ENCODE measurements at places on chromosomes 16 and 17. TPM values are rescaled to one million over a fixed set of nuclear protein-coding genes. Genes with fewer than 3 reads are reported as not detected.

DNA sequence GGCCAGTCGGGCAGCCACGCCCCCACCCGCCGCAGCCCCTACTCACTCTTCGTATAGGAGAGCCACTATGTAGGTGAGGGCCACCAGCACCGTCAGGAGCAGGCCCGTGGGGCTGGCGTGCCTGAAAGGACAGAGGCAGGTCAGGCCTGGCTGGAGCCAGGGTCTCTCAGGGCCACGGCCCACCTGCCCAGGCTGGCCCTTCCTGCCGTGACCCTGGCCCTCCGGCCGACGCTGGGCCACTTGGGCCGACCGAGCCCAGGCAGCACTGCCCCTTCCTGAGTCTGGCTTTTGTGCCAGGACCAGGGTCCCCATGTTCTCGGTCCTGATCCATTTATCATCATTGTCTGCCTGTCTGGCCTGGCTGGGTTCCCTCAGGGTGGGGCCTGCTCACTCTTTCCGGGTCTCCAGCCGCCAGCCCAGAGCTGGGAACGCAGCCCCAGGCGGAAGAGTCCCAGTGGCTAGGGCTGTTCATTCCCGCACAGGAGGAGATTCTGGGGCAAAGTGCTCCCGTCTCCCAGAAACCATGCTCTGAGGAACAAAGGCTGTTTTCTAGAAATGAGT, 10.1 kb upstream of the RASD1 start:
- DNase-seq = no peak

GRCh38 chr16:85624646-85625045, 11.5 kb downstream of the GSE1 start:
- DNase-seq = no peak

DNA sequence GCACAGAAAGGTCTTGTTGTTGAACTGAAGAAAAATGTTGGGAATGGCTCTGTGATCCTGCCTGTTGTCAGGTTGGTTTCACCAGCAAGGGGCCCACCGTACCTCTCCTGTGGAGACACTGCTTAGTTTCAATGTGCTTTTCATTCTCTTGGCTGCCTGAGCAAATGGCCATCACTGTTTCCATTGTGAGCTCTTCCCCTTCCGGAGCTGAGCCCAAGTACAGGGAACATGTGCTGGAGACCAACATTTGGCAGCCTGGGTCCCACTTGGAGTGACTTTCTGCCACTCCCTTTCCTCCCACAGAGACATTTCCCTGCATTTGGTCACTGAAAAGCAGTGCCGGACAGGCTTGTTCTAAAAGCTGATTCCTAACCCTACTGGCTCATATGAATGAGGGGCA, 23.1 kb downstream of the GABARAPL2 start:
- DNase-seq = peak; percentile 50

DNA sequence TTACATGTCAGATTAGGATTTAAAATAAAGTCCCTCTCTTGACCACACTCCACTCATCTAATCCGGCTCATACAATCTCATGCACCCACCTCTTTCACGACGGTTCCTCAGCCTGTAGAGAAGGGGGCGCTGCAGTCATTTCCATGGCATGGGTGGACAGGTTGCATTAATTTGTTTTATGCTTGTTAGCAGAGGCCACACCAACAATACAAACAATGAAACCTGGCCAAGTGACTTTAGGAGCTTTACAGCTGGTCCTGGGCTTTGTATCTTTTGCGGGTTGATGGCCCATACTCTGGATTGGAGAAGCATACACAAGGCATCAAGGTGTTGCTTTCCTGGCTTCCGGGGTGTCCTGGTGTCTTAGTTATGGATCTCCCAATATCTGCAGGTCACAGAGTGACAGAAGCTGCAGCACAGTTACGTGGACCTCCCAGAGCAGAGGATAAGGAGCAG, 9.7 kb upstream of the SNF8 start:
- DNase-seq = no peak

The PRAC1 gene
- not detected for total RNA-seq

The CLEC18A gene
- total RNA-seq = 0.89 TPM

Data from skin of body (tissue), 3 donors.